Breast epithelium (tissue), 4 donors: ENCODE measurements at places on chromosomes 6 and 20. TPM values are rescaled to one million over a fixed set of nuclear protein-coding genes. Genes with fewer than 3 reads are reported as not detected.

DNA sequence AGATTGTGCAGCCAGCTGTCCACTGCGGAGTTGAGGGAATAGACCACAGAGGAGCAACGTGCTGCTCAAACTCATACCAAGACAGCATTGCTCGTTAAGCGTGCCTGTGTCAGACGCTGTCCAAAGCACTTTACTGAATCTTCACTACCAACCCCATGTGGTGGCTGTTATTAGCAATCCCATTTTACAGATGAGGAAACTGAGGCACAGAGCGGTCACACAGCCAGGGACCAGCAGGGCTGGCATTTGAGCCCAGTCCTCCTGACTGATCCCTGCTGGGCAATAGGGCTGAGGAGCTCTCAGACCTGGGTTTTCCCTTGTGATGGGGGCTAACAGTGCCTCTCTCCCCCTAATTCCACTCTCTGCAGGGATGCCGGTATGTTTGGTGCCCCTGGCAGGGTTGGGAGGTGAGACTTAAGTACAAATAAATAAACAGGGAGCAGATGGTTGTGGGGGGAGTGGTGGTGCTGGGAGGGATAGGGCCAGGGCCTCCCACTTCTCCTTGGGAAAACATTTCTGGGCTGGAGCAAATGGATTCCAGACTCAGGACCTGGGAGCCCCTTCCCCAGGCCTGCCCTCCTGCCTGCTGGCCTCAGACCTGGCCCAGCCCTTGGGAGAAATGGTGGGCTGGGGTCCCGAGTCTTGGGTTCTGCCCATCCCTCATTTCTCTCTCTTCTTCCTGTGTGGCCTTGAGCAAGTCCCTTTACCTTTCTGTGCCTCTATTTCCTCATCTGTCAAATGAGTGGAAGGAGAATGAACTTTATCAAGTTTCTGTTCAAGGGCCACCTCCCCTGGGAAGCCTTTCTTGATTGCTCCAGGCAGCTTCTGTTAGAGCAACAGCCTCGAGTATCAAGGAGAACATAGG, 17.7 kb downstream of the SRXN1 start:
- no peak for DNase-seq
- no peaks in the 10 kb centered on the region for H3K4me1 ChIP-seq
- no peaks in the 10 kb centered on the region for H3K27me3 ChIP-seq
- H3K27ac ChIP-seq, result no peak overlapping the region
- H3K36me3 ChIP-seq, result no peaks in the 10 kb centered on the region
- H3K4me3 ChIP-seq, result no peak overlapping the region

Gene TBXT
- total RNA-seq, result not detected

DNA sequence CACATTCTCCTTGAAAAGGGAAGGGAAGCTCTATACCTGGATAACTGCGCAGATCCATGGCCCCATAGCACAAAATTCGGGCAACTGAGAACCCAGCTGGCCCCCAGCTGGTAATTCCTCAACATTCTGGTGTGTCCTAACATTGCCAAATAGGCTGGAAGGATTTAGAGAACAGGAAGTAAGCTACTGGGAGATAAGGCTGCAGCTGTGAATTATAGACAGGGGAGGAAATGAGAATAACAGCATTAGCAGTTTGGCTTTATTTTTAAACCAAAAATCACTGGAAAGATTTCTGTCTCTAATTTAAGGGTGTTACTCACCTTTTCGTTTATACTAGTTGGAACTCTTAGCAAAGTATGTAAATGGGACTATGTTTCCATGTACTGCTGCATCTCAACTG, 97.2 kb downstream of the TULP4 start:
- H3K27me3 ChIP-seq, result no peaks in the 10 kb centered on the region
- no peak overlapping the region for H3K27ac ChIP-seq
- H3K36me3 ChIP-seq, result no peaks in the 10 kb centered on the region
- DNase-seq, result no peak
- H3K4me3 ChIP-seq, result no peak overlapping the region

Gene MYMX
- total RNA-seq, result 0.88 TPM

DNA sequence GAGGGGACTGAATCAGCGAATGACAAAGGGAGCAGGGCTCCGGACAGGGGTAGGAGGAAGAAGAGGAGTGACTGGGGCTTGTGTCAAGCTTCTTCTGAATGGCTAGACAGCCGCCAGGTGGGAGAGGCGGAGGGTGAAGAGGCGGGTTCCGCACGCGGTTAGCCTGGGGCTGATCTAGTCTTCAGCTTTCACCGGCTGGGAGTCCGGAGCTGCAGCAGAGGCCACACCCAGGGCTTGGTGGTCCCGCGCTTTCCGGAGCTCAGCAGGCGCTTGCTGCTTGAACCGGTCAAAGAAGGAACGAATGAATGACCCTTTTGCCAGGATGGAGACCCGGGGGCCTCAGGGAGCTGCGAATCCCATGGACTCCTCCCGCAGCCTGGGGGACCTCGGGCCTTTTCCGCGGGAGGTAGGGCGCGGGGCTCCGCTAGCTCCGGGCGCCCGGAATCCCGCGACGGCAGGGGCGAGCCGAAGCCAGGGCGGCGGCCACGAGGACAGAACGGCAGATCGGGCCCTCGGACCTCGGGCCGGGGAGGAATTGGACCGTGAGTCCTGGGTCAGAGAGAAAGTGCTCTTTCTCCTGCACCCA, at the start of gene C6orf141:
C6orf141 (plus strand) TSS at position 177 of the 586 bp plus-strand sequence; CDS start at position 302, 125 bp downstream.
- H3K4me3 ChIP-seq, result peak within 1 kb of the TSS; percentile 81
- peak within 1 kb of the TSS; percentile 32 for H3K27ac ChIP-seq
- no peaks in the 10 kb centered on the region for H3K27me3 ChIP-seq
- H3K36me3 ChIP-seq, result no peaks in the 10 kb centered on the region
- no peaks in the 10 kb centered on the region for H3K4me1 ChIP-seq
- DNase-seq, result no peak

- H3K4me1 ChIP-seq, result no peaks in the 10 kb centered on the region
- DNase-seq, result no peak
- no peaks in the 10 kb centered on the region for H3K36me3 ChIP-seq
- no peaks in the 10 kb centered on the region for H3K27me3 ChIP-seq
These were observed 134.7 kb upstream of the RSPO3 start for GRCh38 chr6:126983779-126984178.

Gene NNAT
- total RNA-seq, result 9.7 TPM

Gene GSTA1
- 2.0 TPM for total RNA-seq

DNA sequence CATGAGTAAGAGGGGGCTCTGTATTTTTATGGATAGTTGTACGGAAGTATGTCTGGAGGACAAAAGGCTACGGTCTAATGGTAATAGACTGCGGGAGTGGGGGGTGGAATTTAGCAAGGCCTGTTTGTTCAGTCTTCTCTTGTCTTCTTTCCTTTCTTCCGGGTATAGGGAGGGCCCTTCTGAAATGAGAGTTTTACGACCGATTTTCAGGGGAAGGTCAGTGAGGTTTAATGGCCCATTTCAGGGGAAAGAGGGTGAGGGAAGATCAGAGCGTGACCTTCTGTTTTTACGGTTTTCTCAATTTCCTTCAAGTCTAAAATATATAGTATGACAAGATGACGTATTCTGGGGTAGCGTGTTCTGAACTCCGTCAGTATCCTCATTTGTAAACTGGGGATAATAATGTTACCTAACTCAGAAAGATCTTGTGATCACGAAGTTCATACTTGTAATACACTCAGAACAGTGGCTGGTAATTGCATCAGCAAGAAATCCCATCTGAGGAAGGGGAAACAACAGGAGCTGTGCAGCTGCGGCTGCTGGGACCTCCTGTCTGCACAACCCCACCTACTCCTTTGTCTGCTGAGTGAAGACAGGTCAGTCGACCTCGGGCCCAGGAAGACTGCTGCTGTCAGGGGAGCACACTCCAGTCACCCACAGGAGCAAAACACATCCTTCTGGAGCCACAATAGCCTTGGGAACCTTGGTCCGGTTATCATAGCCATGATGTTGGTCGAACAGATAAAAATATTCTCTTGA, 90.4 kb downstream of the MAP3K7 start:
- DNase-seq, result no peak
- no peaks in the 10 kb centered on the region for H3K4me1 ChIP-seq
- H3K27ac ChIP-seq, result no peak overlapping the region
- no peaks in the 10 kb centered on the region for H3K36me3 ChIP-seq
- H3K4me3 ChIP-seq, result no peak overlapping the region
- no peaks in the 10 kb centered on the region for H3K27me3 ChIP-seq

DNA sequence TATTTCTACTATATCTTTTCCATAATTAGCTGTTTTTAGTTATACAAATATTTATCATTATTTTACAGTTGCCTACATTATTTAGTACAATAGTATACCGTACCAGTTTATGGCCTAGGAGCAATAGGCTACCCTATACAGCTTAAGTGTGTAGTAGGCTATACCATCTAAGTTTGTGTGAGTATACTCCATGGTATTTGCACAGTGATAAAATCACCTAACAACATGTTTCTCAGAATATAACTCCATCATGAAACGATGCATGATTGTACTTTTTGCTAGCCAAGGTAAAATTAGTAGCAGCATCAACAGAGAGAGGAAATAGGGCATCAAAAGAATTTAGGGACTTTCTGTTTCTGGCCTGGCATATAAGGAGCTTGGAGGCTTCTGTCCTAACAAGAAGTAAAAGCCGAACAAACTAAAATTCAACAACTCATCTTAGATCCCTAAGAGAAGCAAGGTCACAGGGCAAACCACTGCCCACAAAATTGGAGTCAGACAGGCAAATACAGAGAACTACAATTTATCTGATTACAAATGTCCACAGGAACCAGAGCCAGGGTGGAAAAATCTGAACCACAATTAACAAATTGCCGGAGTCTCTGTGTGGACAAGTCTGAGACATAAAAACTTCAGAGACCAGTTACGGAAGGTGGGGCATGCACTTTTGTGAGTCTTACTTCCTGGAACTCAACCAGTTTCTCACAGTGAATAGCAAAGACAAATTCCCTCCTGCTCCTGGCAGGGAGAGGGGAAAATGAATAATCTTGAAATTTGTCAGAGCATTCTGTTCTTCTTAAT, 671.4 kb downstream of the RFPL4B start:
- DNase-seq, result peak; percentile 20
- no peak overlapping the region for H3K4me3 ChIP-seq
- no peaks in the 10 kb centered on the region for H3K4me1 ChIP-seq
- no peaks in the 10 kb centered on the region for H3K27me3 ChIP-seq

GRCh38 chr6:34414999-34415858, 10.6 kb downstream of the RPS10 start:
- no peaks in the 10 kb centered on the region for H3K36me3 ChIP-seq
- H3K4me1 ChIP-seq, result no peaks in the 10 kb centered on the region
- H3K27ac ChIP-seq, result peak overlapping the region; percentile 82
- H3K27me3 ChIP-seq, result no peaks in the 10 kb centered on the region
- no peak overlapping the region for H3K4me3 ChIP-seq
- DNase-seq, result no peak

- no peaks in the 10 kb centered on the region for H3K4me1 ChIP-seq
- H3K27me3 ChIP-seq, result no peaks in the 10 kb centered on the region
- H3K36me3 ChIP-seq, result no peaks in the 10 kb centered on the region
- no peak for DNase-seq
- H3K4me3 ChIP-seq, result peak overlapping the region; percentile 87
These were observed 1.3 kb upstream of the CDYL start for GRCh38 chr6:4774715-4775493.

Gene LY6G6D
- total RNA-seq, result not detected

DNA sequence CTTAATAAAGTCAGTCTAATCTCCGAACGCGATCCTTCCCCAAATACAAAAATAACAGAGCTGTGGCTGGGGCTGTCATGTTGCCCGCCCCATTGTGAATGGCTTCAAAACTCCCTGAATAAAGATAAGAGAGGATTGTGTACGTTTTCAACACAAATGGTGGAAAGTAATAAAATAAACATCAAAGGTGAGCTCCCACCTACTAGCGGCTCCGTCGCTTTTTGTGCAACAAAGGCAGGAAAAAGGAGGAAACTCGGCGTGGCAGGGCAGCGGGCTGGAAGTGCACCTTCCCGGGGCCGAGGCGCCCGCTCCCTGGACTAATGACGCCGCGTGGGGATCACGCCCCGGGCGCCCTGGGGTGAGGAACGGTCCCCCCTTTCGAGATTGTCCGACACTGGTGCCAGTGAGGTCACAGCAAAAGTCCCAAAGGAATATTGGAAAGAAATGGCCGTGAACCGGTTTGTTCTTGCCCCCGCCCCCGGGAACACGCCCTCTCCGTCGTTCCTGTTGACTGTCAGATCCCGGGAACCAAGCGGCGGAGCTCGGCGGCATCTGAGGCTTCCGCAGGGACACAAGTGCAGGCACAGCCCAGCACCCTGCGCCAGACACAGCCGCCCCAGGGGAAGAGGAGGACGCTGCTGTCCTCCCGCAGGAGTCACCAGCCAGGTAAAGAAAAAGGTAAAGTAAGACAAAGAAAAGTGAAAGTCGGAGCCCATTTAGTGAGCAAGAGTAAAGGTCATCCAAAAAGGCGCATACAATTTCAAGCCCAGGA, 1.1 kb upstream of the FOXQ1 start:
- H3K4me3 ChIP-seq, result peak overlapping the region; percentile 38
- H3K27ac ChIP-seq, result peak overlapping the region; percentile 83
- H3K4me1 ChIP-seq, result no peaks in the 10 kb centered on the region
- peaks cover 54% of the 10 kb centered on the region for H3K27me3 ChIP-seq
- DNase-seq, result no peak
- no peaks in the 10 kb centered on the region for H3K36me3 ChIP-seq

DNA sequence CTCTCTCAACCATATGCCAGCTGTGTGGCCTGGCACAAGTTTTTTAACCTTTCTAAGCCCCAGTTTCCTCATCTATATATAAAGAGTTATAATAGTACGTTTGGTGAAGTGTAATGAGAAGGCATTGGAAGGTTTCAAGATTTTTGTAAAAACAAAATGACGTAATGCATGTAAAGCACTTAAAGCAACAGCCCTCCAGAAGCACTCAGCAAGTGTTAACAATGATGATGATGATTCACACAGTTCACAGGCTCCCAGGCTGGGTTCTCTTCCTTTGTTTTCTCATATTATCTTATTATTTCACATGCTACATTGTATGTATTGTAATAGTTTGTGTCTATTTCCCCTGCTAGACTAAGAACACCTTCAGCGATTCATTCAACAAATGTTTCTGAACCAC, 6.2 kb downstream of the CEP250 start:
- no peaks in the 10 kb centered on the region for H3K36me3 ChIP-seq
- no peak overlapping the region for H3K4me3 ChIP-seq
- H3K27ac ChIP-seq, result no peak overlapping the region
- no peak for DNase-seq

DNA sequence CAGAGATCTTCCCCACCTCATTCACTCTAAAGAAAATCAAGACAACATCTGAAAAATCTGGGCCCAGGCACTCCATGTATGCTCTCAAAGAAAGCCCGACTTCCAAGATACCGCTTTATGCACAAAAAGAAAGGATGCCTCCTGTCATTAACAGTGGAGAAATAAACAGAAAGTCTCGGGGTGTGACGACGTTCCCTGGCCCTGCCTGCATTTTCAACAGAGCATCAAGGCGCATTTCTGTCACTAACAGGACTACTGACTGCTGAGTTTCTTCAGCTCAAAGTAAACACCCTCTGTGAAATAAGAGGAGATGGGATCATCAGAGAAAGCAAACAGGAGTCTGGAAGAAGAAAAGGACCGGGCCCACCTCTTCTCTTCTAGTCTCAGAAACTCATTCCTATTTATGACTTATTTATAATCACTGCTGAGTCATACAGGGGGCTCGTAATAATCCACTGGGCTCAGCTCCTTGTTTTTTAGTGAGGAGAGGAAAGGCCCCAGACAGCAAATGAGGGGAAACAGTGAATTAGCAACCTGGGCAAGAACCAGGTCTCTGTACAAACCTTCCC, 99.7 kb downstream of the ZMYND8 start:
- no peaks in the 10 kb centered on the region for H3K36me3 ChIP-seq
- H3K4me3 ChIP-seq, result no peak overlapping the region
- H3K27ac ChIP-seq, result peak overlapping the region; percentile 52
- no peaks in the 10 kb centered on the region for H3K4me1 ChIP-seq
- no peak for DNase-seq
- H3K27me3 ChIP-seq, result no peaks in the 10 kb centered on the region
